ENCODE measurements at places on chromosomes 6 and 20.

DNA sequence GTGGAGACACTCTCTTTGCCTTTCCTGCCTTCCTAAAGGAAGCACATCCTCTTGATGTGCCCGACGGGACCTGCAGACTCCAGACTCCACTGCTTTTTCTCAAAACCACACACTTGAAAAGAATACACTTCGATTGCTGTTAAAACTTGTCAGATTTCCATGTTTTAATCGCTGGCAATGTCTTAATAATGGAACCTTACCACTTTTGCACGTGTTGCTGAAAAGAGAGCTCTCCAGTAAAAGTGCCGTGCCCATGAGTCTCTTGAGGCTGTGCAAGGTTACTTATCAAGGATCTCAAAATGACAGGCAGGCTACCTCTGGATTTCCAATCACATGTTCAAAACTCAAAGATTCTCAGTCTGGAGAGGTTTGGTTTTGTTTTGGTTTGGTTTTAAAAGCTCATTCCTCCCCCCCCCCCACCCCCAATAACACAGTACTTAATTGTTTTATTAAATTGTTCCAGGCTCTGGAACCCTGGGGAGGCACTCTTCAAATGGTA is 12.0 kb upstream of the TFAP2A start:
- DNase-seq, result no peak

DNA sequence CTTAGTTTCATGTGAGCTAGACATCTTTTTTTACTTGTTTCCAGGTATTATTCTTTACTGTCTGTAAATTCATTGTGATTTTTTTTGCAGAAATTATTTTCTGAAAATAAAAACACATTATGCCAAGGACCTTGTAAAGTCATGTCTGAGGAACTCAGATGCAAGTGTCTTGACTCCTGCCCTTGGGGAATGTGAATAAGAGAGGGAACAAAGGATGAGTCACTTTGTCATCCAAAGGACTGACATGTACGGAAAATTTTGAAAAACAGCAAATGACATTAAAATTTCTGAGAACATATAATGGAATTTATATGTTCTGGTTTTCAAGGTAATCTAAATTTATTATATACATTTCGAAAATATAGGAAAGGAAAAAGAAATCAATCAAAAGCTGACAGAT is 660.4 kb downstream of the CD109 start:
- no peak for DNase-seq

DNA sequence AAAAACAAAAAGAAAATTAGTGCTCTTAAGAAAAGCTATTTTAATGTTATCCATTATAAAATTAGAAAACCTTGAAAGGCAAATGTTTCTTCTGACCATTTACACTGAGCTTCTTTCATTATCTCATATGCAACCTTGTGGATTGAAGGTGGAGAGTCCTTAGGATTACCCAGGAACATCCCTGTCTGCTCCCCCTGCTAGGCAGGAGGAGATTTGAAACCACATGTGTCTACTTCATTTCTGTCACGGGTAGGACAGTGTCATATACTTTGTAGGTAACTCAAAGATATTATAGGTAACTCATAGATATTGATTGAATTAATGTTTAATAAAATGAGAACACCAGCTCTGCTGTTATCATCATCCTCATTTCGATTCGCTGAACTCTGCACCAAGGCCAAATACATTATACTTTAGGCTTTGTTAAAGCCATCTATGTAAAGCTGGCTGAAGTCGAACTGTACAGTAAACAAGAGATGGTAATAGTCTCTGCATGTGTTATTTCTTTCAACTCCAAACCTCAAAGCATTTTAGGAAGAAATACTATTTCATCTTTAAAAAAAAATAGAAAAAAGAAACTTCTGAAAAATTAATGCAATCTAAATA is 49.5 kb downstream of the HDAC2 start:
- no peak for DNase-seq

DNA sequence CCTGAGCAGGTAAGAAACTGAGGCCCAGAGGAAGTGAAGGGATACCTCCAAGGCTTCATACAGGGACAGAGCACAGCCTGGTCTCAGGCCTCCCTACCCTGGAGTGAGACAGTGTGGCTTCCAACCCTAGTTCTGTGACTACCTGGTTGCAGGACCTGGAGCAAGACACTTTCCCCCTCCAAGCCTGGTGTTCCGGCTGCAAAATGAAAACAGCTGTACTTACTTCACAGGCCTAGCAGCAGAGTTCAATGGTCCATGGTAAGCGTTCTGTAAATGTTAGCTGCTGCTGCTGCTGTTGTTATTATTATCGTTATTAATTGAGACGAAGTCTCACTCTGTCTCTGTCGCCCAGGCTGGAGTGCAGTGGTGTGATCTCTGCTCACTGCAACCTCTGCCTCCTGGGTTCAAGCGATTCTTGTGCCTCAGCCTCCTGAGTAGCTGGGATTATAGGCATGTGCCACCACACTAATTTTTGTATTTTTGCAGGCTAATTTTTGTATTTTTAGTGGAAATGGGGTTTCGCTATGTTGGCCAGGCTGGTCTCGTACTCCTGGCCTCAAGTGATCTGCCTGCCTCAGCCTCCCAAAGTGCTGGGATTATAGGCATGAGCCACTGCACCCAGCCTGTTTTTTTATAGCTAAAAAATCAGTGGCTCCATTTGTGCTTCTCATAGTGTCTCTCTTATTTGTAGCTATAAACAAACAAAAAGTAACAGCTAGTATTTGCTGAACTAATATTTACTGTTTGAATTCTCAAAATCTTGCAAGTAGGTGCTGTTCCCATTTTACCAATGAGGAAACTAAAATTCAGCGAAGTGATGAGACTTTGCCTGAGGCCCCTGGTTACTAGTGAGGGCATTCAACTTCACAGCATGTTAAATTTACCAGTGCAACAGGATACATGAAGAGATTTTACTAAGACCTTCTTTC is 41.9 kb downstream of the COX4I2 start:
- DNase-seq, result no peak

- DNase-seq, result no peak
Observed at GRCh38 chr20:12217382-12217781, 299.7 kb downstream of the BTBD3 start.

DNA sequence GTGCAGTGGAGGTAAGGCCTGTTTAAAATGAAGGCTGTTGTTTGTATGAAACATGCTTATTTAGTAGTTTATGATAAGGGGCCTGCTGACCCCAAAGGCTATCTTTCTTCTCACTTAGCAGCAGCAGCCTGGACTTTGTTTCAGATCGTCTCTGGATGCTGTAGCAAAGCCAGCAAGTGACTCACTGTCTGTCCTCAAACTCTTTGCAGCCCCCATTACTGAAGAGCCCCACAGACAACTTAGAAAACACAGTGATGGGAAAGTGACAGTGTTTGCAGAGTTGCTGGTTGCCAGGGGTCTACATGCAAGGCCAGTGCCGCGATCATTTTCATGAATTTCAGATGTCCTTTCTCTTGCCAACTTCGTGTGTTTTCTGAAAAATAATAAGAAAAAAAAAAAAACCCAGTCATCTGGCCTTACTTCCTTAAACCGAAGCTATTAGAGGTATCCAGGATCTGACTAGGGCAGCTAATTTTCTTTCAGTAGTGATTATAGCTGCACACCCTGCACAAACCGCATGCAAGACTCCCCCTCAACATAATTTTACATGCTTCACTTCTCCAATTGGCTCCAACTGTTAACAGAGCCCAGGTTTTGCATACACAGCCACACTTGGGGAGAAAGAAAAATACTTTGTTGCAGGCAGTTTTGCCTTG is 11.6 kb upstream of the F13A1 start:
- no peak for DNase-seq

DNA sequence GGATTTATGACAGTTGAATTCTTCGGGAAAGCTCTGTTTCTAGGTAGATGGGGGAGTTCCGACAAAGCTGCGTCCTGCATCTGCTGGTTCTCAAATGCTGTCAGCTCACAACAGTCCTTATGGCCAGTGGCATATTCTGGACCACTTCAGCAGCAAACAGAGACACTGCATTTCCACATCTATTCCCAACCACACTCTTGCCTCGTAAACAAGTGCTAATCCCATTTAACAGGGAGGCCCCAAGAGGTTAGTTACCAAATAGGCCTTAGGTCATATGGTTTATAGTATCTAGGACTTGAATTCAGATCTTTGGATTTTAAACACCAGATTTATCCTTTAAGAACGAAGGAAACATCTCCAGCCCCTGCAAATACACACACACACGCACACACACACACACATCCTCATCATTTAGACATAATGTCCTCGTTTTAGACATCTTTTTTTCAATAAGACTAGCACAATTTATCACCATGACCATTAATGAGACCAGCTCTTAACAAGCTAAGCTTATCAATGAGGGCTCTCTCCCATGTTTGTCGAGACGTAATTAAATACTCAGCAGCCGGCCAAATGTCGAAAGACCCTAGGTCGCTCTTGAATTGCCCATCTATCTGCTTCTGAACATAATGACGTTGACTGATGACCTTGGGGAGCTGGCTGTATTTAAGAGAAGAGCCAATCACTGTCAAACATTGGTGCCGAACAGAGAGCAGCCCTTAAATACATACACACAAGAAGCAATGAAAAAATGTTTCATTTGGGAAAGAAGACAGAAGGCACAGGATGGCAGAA is 84.5 kb downstream of the PSMG4 start:
- DNase-seq, result no peak

- no peak for DNase-seq
Observed at GRCh38 chr6:79269877-79270276, 35.4 kb upstream of the HMGN3 start.

GRCh38 chr20:49447364-49447763 is 35.1 kb downstream of the KCNB1 start:
- DNase-seq, result no peak

DNA sequence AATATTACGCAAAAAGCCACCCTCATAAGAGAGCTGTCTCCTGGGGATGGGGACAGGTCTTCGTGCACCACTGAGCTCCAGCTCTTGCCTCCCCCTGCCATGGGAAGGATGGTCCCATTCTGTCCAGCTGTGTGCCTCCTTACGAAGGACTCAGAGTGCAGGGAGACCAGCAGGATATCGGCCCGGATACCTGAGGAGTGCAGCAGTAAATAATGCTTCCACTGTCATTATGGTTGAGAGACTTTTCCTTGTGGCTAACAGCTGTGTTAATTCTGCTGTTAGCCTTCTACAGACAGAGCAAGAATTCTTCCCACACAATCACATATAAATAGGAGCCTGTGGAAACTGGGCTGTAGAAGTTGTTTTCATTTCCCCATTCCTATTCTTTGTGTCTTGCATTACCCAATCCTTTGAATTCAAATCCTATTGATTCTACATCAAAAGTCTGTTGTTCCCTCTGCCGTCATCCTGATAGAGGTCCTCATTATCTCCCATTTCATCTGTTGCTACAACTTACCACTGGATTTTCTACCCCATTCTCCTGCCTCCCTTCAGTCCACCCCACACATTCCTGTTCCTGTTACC is 364.6 kb upstream of the SOX4 start:
- no peak for DNase-seq

DNA sequence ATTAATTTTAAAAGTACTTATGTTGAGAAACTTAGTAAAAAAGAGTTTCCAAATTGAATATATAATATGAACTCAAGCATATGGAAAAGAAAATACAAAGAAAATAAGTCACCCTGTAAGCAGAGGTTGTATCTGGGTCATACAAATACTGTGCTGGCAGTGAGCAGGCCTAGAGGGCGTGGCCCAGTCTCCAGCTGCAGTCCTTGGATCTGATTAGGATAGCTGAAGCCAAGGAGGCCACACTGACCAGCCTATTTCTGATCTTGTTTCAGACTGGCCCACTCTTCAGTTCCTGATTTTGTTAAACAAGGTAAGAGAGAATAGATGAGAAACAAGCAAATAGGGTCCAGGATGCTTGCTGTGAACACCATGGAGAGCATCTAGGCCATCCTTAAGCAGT is 228.8 kb downstream of the EPM2A start:
- DNase-seq, result no peak

DNA sequence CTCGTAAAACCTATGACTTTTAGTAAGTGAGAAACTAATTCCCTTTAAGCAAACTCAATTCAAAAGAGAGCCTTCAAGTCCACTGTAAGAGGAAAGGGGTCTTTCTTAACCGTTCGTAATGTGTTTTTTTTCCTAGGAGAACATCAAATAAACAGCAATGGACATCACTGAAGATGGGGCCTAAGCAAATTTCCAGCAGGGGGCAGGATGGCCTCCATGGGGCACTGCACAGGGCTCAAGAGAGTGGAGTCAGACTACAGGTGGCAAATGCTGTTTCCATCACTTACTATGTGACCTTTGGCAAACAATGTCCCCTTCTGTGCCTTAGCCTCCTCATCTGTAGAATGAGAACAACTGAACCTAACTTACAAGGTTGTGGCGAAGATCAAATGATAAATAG is 88.7 kb downstream of the ARHGAP18 start:
- DNase-seq, result no peak

DNA sequence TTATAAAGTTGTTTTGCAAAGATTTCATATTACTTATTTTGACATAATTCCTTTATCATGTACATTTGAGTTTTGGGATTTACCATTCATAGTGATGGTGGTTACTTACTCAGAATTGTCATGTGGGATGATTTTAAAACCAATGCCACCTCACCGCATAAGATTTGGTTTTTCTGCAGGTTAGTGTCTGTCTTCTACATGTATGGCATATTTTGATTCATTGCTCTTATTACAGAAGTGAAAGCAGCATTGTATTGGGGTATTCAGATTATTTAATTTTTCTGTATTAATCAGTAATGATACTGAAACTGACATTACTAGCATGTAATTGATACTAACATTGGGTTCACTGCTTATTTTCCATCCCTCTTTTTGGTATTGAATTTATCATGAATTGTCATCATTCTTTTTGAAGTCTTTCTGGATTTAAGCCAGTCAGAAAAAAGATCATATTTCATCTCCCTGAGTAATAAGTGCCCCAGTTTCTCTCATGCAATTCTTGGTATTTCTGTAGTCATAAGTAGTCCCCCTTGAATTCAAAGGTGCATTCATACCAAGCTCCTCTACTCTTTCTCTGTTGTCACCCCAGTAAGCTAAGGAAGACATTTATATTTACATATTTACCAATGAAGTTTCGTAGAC is 176.6 kb downstream of the BCKDHB start:
- DNase-seq, result no peak

GRCh38 chr6:151763303-151763702 is 44.2 kb upstream of the ESR1 start:
- DNase-seq, result no peak

GRCh38 chr20:61755971-61756845 is 309.5 kb downstream of the TAF4 start:
- DNase-seq, result no peak

- no peak for DNase-seq
Observed at GRCh38 chr6:7252390-7252789, 60.6 kb downstream of the SSR1 start.

- DNase-seq, result no peak
Observed at GRCh38 chr20:10079964-10080363, 45.2 kb downstream of the ANKEF1 start.

DNA sequence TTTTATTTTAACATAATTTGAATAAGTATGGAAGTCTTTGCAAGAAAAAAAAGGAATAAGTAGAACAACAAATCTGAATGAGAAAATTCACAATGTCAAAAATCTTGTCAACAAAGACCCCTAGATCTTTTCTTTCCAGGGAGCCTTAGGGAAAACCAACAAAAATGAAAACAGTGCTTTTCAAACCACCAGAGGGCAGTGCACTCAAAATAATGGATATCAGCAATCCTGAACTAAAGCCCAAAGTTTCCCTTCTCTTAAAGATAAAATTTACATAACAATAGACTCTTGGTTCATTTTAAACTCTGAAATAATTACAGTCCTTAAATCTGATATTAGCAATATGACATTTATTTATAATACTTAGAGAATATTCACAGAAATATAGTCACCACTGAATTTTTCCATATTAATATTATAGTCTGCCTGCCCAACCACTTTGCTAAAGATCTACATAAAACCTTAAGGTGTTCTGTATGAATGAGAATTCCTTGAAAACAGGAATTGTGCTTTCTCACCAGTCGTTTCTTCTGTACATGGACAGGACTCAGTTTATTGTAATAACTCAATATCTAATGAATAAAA is 105.3 kb upstream of the BMP5 start:
- DNase-seq, result no peak

All from NCI-H1436 treated with DMSO at 0.1 percent for 48 hours (cell line).